ENCODE measurements at places on chromosomes 2 and 18. TPM values are rescaled to one million over a fixed set of nuclear protein-coding genes. Genes with fewer than 3 reads are reported as not detected.

The NEMP2 gene
- total RNA-seq: 8.6 TPM

The MZT2A gene
- total RNA-seq: 203 TPM

The GALNT5 gene
- 3.9 TPM for total RNA-seq

The TCF23 gene
- total RNA-seq: not detected

The ATP6V1B1 gene
- 0.74 TPM for total RNA-seq

The DNAJC5G gene
- total RNA-seq: 2.5 TPM

The SAG gene
- not detected for total RNA-seq

The PUM2 gene
- total RNA-seq: 105 TPM

The ZNF396 gene
- 1.3 TPM for total RNA-seq

The GPAT2 gene
- total RNA-seq: 54.2 TPM

The ATP6V1C2 gene
- 2.0 TPM for total RNA-seq

The ALPG gene
- total RNA-seq: 0.10 TPM

The LONRF2 gene
- 1.6 TPM for total RNA-seq

Data from HCT116 (cell line).